ENCODE measurements at places on chromosomes 12 and 14. TPM values are rescaled to one million over a fixed set of nuclear protein-coding genes. Genes with fewer than 3 reads are reported as not detected.

GRCh38 chr12:49000346-49000745 lies 1.2 kb upstream of the DDN start:
- no peak for DNase-seq

GRCh38 chr14:33510991-33511390 lies 439.9 kb downstream of the EGLN3 start:
- no peak for DNase-seq

DNA sequence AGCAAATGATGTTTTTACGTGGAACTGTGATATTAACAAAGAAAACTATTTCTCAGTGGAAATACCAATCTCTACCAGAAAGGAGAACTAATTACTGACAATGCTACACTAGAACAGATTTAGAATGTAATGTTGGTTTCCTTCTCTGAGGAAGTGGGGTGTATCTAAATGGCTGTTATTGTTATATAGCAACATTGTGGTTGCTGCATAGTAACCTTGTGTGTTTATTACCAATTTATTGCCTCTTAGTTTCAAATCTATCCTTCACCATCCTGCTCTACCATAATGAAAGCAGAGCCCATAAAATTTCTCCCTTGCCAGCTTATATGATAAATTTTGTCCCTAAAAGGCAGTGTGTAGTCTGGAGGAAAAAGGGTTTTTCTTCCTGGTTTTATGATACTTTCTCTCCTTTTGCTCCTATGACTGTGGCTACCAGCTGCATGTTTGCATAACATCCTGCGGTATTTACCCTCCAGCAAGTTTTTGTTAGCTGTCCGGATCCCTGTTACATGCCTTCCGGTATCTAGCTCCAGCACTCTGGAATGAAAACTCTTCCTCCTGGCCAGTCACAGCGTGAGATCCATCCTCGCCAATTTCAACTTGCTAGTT lies 5.7 kb upstream of the KLRK1 start:
- peak; percentile 95 for DNase-seq

DNA sequence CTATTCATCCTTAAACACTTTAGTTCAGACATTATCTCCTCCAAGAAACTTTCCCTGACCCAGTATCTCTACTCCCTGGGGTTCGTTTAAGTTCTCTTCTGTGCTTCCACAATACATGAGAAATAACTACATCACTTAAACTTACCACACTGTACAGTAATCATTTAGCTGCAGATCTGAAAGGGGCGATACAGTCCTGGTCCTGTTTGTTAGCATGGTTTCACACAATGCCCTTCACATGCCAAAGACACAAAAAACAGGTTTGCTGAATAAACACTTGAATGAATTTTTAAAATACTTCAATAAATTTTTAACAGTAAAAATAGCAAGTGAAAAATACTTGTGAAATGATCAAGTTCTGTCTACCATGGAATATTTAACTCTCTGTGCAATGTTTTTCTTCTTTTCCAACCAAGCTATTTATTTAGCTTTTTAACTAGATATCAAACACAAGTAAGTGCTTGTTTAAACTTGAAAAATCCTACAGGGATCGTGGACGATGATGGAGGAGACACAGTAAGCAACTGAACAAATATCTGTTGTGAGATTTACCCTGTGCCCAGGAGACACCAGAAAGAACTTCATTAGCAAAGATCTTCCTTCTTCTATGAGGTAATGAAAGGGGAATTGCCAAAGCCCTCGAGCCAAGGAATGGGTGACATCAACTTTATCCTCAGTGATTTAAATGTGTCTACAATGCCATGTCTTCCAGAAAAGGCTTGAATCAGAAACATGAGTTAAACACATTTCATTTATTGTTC lies 255.6 kb upstream of the GRIP1 start:
- no peak for DNase-seq

- DNase-seq, result no peak
Observed at GRCh38 chr12:109291117-109291516, 18.0 kb downstream of the FOXN4 start.

DNA sequence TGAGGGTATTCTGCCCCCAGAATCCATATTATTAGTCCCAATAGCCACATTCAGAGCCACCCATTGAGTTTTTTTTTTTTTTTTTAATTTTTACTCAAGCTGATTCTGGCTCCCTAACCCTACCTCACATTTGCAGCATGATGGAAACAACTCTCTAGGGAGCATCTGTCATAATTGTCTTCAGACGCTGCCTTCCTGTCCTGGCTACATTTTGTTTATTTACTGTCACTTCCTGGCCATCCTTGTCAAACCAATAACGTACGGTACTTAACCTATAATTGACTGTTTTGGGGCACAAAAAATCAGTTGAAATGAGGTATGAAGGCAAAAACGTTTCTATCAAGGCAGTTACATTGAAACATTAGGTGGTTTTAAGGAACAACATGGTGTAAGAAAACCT lies 2.1 kb downstream of the GLIPR1 start:
- DNase-seq, result no peak

GRCh38 chr12:124766727-124767065 lies 97.0 kb downstream of the SCARB1 start:
- DNase-seq, result no peak

DNA sequence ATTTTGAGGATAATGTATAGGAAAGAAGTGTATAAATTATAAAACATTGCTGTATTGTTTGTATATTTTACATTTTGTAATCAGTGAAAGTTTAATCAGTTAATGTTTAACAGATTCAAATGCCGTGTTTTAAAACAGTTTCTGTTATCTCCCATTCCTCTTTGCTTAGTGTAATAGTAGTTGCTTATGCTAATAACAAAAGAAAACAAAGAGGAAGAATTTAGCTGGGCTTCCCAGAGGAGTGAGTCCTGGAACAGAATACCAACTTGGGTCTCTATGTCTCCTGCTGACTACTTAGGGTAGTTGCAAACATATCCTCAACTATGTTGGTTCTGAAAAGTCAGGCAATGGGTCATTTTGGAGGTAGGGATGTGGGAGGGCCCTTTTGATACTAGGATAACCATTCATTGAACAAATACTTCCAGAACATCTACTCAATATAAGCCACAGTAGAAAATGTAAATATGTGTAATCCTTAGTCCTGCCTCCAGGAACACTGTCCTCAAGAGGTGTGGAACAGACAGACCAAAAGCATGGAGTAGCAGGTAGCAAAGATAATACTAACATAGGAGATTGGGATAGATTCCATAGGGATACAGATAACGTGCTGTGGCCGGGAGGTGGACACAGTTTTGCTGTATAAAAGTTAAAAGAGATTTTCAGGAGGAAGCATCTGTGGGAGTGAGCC lies 36.1 kb upstream of the EVL start:
- no peak for DNase-seq

DNA sequence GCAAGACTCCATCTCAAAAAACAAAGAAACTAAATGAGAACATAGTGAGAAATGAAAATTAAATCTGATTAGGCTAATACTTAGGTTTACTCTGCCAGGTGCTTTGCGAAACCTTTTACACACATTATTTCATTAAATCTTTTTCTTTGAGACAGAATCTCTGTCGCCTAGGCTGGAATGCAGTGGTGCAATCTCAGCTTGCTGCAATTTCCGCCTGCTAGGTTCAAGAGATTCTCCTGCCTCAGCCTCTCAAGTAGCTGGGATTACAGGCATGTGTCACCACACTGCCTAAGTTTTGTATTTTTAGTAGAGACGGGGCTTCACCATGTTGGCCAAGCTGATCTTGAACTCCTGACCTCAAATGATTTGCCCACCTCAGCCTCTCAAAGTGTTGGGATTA lies 21.9 kb upstream of the EEA1 start:
- no peak for DNase-seq

- DNase-seq, result no peak
Observed at GRCh38 chr14:97359341-97359740, 562.2 kb downstream of the VRK1 start.

DNA sequence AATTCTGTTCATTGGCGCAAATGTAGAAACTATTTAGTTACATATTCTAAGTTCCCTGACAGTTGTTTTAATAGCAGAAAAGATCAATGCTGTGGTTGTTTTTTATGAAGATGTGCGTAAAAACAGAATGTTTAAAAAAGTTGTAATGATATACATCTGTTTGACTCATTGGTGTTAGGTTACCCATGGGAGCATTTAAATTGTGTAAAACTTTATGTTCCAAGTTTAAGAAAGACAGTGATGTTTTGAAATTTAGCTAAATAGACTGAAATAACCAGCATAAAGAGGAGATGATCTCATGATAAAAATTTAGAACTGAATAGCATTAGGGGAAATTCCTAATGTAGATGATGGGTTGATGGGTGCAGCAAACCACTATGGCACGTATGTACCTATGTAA lies 3.6 kb downstream of the PELI2 start:
- no peak for DNase-seq

GRCh38 chr12:16238661-16239060 lies 38.8 kb downstream of the SLC15A5 start:
- DNase-seq, result peak; percentile 9

- DNase-seq, result no peak
Observed at GRCh38 chr12:131499864-131500190, 211.1 kb upstream of the SFSWAP start.

DNA sequence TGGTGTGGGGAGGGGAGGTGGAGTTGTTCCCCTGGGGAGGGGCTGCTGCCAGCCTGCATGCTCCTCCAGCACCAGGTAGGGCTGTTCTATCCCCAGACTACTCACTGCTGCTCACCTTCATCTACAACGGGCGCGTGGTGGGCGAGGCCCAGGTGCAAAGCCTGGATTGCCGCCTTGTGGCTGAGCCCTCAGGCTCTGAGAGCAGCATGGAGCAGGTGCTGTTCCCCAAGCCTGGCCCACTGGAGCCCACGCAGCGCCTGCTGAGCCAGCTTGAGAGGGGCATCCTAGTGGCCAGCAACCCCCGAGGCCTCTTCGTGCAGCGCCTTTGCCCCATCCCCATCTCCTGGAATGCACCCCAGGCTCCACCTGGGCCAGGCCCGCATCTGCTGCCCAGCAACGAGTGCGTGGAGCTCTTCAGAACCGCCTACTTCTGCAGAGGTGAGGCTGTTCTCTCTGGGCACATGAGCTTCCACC lies 3.5 kb downstream of the IRF9 start:
- DNase-seq, result no peak

- no peak for DNase-seq
Observed at GRCh38 chr14:105665247-105665950, 139.0 kb downstream of the TMEM121 start.

GRCh38 chr12:3493043-3493858 lies 2.2 kb downstream of the PRMT8 start:
- no peak for DNase-seq

DNA sequence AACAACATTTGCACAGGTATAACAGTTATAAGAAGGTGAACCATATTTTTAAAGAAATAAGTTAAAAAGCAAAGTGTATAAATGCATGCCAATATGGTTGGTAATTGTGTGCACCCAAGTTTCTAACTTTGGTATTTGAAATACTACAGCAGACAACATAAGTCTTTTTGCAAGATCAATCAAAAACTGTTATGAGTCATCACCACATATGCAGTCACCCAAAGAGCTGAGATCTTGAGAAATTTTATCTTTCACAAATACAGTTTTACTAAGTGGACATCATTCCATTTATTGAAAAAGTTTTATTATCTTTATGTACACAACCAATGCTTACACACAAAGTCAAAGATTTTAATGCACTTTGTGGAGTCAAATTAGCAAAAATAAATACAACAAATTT lies 7.0 kb upstream of the ACSS3 start:
- no peak for DNase-seq

DNA sequence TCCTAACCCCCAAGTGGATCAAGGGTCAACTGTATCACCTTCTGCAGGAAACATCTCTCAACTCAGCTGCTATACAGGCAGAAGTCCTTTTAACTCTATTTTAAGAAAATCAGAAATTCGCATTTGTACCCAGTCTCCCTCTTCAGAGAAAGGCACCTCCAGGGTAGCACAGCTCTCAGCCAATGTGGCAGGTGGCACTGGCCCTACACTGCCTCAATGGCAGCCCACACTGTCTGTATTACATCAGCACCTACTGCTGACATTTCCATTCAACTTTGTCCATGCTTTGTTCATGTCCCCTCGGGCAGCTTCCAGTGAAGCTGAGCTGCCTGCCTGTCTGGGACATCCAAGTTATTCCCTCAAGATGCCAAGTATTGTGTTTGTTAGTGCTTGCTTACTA lies 8.8 kb downstream of the SPTSSA start:
- no peak for DNase-seq

DNA sequence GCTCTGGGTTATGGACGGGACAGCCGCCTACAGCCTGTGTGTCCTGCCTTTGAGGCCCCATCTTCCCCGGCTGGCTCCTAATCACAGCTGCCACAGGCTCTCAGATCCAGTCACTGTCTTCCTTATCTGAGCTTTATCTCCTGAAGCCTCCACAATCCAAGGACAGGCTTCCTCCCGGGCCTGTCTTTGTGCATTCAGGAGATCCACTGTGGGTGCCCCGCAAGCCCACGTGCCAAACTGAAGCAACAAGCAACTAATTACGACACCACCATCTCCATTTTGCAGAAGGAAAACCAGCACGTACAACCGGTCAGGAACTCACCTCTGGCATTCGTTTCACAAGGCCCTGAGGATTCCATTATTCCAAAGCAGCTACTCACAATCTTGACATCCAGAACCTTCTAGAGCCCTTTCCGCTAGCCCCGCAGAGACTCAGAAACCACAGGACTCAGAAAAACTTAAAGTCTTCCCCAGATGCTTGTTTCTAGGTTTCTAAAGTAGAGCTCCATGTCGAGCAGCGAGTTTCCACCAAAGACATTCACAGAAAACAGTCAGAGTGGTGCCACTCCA lies 14.0 kb downstream of the SYNE3 start:
- DNase-seq, result no peak

GRCh38 chr14:33611405-33612196 lies 339.3 kb downstream of the EGLN3 start:
- DNase-seq, result no peak

DNA sequence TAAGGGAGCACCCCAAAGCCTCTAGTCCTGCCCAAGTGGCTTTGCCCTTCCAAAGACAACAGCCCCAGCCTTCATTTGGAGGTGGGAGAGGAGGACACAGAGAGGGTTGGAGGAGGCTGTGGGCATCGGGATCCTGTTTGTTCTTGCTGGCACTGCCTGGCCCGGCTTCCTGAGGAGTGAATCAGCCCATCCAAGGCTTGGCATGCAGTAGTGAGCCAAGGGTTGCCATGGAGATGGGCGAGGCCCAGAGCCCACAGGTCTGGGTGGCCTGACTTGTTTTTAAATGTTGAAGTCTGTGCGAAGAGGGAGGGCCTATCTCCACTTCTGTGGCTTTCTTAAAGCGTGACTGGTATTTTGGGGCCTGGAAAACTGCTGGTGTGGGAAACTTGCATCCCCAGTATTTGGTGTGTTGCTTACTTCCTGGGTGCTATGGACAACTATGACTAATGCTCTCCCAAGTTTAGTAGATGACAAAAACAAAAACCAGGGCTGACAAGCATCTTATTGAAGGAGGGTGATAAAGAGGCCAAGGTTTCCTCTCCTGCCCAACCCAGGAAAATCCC lies 15.8 kb downstream of the CD9 start:
- DNase-seq, result peak; percentile 100

The EPYC gene
- 0.17 TPM for total RNA-seq

The AQP5 gene
- total RNA-seq, result 0.25 TPM

The TAS2R19 gene
- not detected for total RNA-seq

The SPIC gene
- not detected for total RNA-seq

The SLC5A8 gene
- 0.05 TPM for total RNA-seq

The IPO8 gene
- total RNA-seq, result 14.7 TPM

The DCP1B gene
- total RNA-seq, result 12.9 TPM

The PNN gene
- 23.6 TPM for total RNA-seq

The KRT79 gene
- not detected for total RNA-seq

Measured in M059J (cell line).